CD4-positive, alpha-beta T cell (primary cell): ENCODE measurements at places on chromosomes 7 and 10.
A peak's percentile ranks its signal among the peaks of the same experiment; 100 is the strongest.

DNA sequence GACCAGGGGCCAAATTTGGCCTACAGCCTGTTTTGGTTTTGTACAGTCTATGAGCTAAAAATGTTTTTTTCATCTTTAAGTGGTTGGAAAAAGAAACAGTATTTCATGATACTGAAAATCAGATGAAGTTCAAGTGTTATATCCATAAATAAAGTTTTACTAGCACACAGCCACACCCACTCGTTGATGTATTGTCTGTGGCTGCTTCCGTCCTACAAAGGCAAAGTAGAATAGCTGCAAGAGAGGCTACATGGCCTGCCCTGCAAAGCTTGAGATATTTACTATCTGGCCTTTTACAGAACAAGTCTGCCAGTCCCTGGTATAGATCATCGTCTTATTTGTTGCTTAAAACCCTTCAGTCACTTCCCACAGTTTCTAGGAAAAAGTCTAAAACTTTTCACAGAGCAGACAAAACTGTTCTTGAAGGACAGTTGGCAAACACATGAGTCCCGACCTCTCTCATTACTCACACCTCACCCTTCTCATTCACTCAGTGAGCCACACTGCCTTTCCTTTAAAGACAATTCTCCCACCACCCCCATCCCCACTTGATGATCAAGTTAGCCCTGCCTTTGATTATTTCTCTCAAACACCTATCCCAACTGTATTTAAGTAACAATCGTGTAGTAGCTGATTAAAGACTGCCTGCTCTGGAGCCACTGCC, 9.9 kb downstream of the RHEB start:
- no peak for DNase-seq

GRCh38 chr10:119342335-119342734, 135.0 kb downstream of the GRK5 start:
- DNase-seq, result no peak

DNA sequence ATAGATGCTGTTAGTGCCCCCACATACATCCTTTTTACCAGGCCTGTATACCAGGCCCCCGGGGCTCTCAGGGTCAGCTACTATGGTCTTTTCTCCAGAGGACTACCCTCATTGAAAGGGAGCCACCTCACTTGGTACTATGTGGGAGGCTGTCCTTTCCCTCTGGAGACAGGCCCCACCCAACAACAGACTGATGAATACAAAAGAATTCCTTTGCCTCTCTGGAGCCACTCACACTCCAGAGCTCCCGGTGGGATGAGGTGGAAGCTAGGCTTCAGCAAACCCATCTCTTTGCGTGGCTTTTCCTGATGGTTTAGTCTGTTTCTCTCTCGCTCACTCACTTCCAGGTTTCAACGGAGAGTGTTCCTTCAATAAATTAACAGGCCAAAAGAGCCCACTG, 30.3 kb downstream of the ANKMY2 start:
- DNase-seq, result no peak

DNA sequence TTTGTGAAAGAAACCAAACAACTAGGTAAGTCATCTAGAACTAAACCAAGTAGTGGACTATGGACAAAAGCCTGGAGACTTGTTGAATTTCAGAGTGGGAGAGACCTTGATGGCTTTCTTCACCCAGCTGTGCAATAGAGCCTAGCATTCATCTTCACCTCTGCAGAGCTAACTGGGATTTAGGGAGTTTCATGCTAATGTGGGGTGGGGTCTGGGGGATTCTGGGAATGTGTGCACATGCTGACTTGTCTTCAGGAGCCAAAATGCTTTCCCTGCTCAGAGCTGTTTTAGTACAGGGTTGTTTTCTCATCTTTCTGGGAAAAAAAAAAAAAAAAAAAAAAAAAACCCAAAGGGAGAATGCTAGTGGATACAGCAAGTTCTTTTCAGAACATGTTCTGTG, 81.3 kb upstream of the ARHGAP21 start:
- DNase-seq, result no peak

DNA sequence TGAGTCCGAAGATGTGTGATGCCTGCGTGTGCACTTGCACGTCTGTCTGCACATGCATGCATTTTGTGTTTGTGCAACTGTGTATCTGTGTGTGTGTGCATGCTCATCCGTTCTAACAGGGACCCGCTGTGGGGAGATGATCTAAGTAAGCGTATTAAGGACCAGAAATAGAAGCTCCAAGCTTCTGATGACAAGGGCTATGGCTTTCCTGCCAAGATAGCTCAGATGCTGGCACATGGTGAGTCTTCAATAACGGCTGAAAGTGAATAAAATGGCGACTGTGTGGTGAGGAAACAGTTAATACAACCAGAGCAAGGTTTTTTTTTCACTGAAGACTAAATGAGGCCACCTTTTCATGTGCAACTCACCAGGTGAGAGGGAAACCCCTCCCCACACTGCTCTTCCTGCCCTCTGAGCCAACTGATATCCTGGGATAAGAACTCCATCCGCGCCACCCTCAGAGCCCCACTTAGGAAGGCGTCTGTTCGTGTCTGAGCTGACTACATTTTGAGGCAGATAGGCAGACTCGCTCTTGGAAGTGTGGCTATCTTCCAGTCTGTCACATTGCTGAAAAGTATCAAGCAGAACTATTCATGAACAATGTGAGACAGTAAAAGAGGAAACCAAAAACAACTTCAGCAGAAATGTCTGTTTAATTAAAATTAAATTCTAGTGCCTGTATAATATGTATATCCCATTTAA, 47.4 kb upstream of the TCERG1L start:
- no peak for DNase-seq

DNA sequence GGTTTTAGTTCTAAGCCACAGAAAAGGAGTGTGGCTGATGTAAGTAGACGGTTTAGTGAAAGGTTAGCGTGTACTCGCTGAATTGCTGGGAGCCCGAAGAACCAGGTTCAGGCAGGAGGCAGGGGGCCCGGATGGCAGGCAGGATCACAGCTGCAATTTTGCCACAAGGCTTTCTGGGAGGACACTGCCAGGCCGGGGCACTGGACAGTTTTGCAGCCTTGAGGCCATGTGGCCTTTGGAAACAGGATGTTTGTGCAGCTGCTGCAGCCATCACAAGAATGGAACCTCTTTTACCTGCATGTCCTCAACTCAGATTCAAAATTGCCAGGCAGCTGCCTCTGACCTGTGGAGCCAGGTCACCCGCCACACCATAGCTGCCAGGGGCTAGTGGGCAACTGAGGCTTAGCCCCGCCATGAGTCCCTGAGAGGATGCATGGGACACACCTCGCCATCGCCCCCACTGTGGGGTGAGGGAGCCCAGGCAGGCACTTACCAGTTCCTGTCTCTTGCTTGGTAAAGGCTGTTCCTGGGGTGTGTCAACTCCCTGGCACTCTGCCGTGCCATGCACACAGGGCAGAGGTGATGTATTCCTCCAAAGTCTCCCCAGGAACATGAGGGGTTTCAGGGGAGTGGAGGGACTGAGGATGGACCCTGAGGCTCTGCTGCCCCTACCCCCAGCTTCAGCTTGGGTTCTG, 188.6 kb downstream of the RPS24 start:
- no peak for DNase-seq

GRCh38 chr7:5997210-5997808, 11.5 kb downstream of the PMS2 start:
- peak; percentile 37 for DNase-seq

GRCh38 chr10:82267014-82267413, 392.0 kb downstream of the NRG3 start:
- DNase-seq, result no peak
